ENCODE measurements at places on chromosomes 1 and 21. TPM values are rescaled to one million over a fixed set of nuclear protein-coding genes. Genes with fewer than 3 reads are reported as not detected.
A peak's percentile ranks its signal among the peaks of the same experiment; 100 is the strongest.

Gene CD1B
- not detected for total RNA-seq

DNA sequence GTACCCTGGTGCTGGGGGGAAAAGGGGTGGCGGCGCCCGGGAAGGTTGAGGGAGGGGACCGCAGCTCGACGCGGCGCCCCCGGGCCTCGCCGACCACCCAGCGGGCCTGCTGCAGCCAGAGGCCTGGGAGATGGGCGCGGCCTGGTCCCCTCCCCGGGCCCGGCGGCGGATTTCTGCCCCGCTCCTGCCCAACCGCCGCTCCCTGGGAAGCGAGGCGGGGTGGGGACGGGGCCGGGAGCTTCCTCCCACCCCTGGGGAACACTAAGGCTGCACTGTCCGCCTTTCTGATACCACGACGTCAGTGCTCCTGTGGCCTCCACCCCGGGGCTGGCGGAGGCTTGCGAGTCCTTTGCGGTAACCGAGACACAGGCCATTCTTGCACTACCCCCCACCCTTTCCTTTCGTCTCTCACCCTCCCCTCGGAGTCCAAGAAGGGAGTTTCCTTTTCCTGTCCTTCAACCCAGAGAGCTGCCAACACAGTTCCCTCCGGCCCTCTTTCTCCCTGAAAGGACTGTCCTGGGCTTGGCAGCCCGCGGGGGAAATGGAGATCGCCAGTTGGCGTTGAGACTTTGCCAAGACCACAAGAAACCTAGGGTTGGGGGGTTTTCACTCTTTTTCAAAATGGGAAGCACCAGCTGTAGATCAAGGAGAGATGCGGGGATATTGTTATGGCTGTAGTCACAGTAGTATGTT is 742 bp downstream of the SH3GLB1 start:
- DNase-seq: peak; percentile 49

Gene NUAK2
- total RNA-seq: 0.13 TPM

GRCh38 chr1:243819438-243819839 is 30.6 kb downstream of the AKT3 start:
- no peak for DNase-seq

DNA sequence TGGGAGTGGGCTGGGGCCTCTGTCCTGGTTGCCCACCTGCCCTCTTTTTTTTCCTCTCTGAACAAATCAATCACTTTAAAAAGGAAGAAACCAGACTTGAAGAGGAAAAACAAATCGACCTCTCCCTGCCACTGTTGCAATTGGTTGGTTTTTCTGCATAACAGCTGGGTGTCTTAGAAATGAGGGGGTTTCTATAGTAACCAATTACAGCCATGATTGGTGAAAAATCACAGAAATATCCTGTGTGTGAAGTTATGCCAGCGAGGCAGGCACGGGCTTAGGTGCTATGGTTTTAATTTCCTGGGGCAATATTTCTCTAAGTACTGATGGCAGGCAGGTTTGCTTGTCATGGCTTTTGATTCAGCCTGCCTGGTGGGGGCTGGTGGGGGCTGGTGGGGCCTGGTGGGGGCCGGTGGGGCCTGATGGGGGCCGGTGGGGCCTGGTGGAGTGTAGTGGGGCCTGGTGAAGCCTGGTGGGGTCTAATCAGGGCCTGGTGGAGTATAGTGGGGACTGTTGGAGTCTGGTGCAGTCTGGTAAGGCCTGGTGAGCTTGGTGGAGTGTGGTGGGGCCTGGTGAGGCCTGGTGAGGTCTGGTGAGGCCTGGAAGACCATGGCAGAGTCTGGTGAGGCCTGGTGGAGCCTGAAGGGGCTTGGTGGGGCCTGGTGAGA is 54.6 kb downstream of the AJAP1 start:
- no peak for DNase-seq

GRCh38 chr1:248786156-248786555 is 30.6 kb upstream of the LYPD8 start:
- DNase-seq: no peak

DNA sequence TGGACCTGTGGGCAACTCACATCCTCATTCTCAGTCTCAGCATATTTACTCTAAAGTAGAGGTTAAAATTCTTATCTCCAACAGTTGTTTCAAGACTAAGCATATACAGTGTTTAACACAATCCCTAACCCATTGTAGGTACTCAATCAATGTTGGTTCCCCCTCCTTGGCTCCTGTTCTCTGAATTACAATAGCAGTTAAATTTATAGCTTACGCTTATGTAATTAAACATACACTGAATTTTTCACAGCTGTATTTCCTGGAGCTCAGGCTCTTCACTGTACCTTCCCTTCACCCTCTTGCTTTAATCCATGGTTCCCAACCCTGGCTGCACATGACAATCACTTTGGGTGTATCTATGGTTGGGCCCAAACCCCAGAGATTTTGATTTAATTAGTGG is 89.4 kb downstream of the LPAR3 start:
- DNase-seq: no peak

Gene MSH4
- 0.16 TPM for total RNA-seq

Gene PRAMEF5
- total RNA-seq: not detected

- DNase-seq: no peak
Observed at GRCh38 chr1:26153966-26154532, 4.8 kb upstream of the FAM110D start.

Gene LCE1F
- total RNA-seq: not detected

GRCh38 chr1:16153999-16154673 is 1.7 kb downstream of the EPHA2 start:
- DNase-seq: no peak

Gene DNM3
- 0.79 TPM for total RNA-seq

GRCh38 chr1:160753594-160753993 is 14.5 kb downstream of the SLAMF7 start:
- no peak for DNase-seq

DNA sequence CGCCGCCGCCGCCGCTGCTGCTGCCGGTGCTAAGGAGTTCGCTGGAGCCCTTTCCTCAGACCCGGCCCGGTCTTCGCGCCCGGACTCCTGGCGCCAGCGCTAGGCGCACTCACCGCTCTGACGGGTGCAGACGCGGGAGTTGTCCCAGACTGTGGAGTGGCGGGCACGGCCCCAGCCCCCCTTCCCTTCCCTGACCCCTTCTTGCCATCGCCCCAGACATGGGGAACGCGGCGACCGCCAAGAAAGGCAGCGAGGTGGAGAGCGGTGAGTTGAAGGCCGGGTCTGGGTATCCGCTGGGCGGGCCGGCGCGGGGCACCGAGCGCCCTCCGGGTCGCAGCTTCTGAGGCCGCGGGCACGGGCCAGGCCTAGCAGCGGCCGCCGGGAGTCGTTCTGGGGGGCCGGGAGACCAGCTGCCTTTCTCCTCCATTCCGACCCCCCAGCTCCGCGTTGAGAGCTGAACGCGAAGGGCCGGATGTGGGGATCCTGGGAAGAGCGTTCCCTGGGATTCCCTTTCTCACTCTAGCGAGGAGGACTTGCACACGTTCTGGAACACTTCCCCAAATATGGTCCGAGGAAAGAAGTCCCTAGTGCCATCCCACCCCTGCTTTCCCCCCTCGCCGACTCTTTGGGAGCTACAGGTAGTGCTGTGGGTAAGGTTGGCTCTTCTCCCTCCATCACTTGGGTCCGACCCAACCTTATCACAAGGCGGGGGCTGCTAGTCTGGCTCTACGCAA is 65.8 kb upstream of the PRKACB start:
- DNase-seq: peak; percentile 5

DNA sequence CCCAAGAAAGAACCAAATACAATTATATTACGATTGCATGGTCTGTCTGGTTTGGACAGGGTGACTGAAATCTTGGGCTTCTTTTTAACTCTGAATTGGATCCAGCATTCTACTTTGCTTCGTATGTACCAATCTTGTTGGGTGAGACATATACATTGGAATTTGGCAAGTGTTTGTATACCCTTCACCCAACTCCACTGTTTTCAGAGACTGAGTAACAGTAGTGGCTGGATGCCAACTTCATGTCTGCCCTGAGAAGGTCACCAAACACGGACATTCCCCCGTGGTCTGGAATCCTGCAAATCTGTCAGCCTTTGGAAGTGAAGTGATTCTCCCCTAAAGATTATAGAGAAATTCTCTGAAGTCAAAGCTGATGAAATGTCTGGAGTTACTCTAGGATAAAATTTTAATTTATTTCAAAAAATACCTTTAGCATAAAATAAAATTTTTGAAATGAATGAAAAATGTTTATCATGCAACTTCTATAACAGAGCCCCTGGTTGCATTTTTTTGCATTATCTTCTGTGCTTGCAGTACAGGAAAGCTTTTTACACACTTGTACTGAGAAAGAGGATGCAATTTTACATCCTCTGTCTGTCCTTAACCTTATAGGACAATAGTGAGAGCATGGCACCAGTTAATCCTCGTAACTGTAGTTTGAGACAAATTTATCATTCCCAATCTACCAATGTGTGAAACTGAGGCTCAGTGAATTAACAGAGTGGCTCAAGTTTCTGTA is 201.8 kb downstream of the DISC1 start:
- DNase-seq: peak; percentile 42

- no peak for DNase-seq
Observed at GRCh38 chr21:16377120-16377658, 647.4 kb downstream of the USP25 start.

DNA sequence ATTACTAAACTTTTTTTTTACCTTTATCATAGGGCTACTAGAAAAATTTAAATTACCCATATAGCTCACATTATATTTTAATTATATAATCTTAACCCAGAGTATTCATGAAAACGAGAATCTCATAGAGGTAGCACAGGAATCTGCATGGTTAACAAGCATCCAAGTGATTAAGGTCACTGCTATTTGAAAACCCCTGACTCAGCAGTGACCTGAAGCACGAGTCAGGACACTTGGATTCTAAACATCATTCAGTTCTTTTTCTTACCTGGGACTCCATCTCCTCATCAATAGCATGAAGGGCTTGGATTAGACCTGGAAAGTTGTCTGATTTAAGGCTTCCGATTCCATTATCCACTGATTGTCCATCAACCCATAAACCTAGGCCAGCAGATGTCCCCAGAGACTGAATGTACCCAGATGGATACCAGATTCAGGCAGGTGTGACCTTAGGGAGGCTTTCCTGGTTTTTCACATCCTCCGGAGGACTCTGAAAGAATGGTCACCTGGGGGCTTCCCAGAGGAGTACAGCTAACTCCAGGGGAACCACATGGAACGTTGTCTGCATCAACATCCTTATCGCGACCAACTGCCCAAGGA is 174.3 kb downstream of the SETD4 start:
- DNase-seq: no peak

DNA sequence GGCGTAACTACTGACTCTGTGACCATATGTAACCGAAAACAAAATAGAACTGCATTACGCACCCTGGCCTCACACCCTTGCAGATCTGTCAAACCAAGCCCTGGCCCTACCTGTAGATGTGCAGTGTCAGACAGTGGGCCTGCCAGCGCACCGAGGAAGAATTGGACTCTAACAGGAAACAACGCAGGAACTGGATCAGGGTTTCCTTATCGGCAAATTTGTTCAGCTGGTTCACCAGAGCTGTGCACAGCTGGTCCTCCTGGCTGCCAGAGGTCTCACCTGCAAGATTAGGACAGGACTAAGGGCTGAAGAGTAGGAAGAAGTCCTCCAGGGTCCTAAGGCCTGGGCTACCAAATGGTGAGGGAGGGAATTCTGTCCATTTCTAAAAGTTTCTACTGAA is 90.0 kb downstream of the UBR4 start:
- no peak for DNase-seq

Gene BRINP2
- not detected for total RNA-seq

GRCh38 chr1:189678779-189679178 is 798.9 kb downstream of the BRINP3 start:
- DNase-seq: peak; percentile 42

GRCh38 chr1:216721062-216721461 is 2.2 kb downstream of the ESRRG start:
- DNase-seq: no peak

DNA sequence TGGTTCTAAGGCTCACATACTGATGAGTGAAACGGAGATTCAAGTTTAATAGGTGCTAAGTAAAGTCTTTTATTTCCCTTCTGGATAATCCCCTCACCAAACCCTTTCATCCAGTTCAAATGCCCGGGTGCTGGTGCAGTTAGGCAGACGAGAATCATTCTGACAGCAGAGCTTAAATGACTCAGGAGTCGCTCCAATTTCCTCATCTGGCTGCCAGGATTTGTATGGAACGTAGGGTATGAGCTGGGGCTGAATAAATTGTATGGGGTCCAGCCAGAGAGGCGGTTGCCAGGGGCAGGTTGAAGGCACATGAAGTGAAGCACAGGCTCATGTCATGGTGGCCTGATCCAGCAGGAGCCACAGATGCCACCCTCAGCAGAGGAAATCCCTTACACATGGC is 76.0 kb downstream of the PAPPA2 start:
- no peak for DNase-seq

Gene CFH
- total RNA-seq: 1.7 TPM

Measured in SK-MEL-5 (cell line).